ENCODE measurements at places on chromosomes 5 and 9.
A peak's percentile ranks its signal among the peaks of the same experiment; 100 is the strongest.

GRCh38 chr9:90927496-90927895 lies 125.9 kb downstream of the SYK start:
- DNase-seq: no peak

DNA sequence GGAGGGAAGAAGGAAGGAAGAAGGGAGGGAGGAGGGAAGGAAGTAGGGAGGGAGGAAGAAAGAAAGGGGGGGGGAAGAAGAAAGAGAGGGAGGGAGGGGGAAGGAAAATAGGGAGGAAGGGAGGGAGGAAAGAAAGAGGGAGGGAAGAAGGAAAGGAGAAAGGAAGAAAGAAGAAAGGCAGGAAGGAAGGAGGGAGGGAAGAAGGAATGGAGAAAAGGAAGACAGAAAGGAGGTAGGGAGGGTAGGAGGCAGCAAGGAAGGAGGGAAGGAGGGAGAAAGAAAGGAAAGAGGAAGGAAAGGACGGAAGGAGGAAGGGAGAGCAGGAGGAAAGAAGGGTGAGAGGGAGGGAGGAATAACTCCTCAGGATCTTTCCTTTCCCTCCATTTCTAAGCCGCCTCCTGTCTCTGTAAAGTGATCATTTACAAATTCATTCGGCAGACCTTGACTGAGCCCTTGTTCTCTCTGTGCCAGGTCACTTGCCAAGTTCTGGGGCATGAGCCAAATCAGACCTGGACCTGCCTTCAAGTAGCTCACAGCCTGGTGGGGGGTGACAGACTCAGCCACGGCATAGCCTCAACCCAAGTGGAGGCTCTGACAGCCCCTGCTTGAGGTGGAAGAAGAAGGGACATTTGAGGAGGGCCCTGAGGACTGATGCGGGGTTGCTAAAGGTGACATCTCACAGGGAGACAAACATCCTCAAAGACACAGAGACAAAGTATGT lies 69.0 kb upstream of the HRH2 start:
- no peak for DNase-seq

- no peak for DNase-seq
Measured at GRCh38 chr9:81146241-81146640, 543.1 kb downstream of the TLE1 start.

GRCh38 chr5:61030163-61030482 lies 85.1 kb downstream of the NDUFAF2 start:
- no peak for DNase-seq

DNA sequence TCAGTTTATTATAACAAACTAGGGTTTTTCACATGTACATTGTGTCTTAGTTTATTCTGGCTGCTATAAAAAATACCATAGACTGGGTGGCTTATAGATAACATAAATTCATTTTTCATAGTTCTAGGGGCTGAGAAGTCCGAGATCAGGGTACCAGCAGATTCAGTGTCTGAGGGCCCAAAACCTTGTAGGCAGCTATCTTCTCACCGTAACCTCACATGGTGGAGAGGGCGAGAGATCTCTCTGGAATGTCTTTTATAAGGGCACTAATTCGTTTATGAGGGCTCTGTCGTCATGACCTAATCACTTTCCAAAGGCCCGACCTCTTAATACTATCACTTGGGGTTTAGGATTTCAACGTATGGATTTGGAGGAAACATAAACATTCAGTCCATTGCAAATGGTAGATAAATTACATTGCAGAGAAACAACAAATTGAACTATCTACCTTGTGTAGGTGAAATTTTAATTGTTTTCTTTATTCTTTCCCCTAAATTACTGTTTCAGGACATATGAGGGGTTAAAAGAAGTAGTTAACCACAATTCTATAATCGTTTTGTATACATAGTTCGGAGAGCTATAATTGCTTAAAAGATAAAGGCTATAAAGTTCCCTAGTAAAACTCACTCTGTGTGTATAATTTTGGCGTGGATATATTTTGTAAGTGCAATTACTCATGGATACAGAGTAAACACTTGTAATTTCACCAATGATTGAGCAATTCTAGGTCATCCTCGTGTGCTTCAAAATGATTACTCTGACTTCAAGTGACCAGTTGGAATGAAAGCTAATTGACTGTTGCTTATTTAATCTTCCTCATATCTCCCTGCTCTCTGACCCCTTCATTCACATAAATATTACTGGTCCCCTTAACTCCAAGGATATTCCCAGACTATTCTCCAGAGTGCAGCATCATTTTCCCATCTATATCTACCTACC lies 247.5 kb upstream of the TMEM161B start:
- no peak for DNase-seq

DNA sequence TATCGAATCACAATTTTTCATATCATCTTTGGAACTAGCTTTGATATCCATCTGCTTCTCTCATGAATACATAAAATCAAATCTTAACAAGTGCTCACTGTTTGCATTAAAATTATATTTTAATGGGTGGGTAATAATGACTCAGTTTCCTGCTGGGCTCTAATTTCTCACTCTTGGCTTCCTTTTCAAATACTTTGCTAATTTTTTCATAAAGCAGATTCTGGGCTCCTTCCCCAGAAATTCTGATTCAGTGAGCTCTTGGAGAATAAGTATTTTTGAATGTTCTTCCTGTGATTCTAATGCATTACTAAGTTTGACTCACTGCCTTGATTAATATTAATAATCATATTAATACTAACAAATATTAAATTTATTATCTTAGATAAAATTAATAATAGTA lies 48.9 kb downstream of the YIPF5 start:
- no peak for DNase-seq

- no peak for DNase-seq
Measured at GRCh38 chr5:126801992-126802294, 25.0 kb downstream of the LMNB1 start.

- DNase-seq: no peak
Measured at GRCh38 chr5:172640822-172641358, at the start of gene NEURL1B. NEURL1B (plus strand) TSS chr5:172641263; CDS start chr5:172641407, 144 bp downstream.

DNA sequence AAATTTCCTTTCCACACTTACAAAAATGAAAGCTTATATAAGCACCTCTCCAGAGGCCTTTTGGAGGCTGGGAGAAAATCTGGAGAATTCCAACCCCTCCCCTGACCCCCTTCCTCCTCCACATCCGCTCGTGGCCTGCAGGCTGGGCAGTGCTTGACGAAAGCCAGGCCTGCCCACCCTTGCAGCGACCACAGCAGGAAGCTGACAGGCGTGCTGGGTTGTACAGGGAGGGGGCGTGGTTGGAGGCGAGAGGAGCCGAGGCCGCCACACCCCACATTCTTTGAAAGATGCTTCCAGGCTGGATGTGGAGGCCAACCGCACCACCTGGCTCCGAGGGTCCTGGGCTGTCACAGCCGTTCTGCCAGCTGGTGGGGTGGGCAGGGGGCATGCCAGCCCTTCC lies 47.8 kb upstream of the IER5L start:
- peak; percentile 59 for DNase-seq

GRCh38 chr5:80960531-80961375 lies 590 bp downstream of the RASGRF2 start:
- DNase-seq: no peak

All from GM04503 (cell line).